ENCODE measurements at places on chromosomes 7 and 10.

GRCh38 chr7:47647181-47647917, 65.4 kb upstream of the TNS3 start:
- DNase-seq: no peak

DNA sequence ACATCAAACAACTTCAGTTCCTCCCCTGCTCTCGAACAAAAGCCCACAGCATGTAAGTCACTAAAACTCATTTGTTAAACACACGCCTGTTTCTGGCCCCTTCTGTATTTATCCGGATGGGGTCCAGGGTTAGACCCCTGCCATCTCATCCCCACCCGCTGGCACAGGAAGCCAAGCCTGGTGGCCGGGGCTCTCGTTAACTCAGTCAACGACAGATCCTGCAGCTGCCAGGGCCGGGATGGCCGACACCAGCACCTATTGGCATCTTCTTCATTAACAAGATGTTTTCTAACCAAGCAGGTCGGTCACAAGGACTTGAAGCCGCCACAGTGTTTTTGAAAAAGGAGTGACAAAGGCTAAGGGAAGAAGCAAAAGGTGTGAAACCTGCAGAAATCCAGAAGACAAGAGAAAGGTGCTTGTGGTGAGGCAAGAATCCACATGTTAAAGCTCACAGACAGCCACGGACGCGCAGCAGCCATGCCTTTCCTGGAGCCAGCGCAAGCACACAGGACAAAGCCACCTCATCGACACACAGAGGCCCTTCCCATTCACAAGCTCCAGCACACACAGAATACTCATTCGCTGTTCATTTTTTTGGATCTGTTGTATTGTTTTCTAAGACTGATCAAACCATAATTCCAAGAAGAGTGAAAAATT, 202.7 kb downstream of the DIP2C start:
- no peak for DNase-seq

DNA sequence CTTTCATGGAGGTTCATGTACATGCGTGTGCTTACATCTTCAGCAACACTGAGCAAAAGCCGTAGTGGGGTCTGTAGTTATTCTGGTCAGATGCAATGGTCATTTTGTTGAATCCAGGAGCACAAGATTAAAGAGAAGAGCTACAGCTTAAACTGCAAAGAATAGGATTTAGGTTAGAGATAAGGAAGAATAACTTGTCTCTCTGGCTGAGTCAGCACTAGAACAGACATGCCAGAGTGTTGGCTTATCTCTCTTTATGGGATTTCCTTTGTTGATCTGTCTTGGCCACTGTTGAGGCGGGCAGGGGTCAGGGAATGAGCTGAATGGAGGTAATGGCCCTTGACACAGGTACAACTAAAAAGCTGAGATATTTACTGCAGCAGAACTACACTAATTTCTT, 473.5 kb downstream of the CCSER2 start:
- no peak for DNase-seq

DNA sequence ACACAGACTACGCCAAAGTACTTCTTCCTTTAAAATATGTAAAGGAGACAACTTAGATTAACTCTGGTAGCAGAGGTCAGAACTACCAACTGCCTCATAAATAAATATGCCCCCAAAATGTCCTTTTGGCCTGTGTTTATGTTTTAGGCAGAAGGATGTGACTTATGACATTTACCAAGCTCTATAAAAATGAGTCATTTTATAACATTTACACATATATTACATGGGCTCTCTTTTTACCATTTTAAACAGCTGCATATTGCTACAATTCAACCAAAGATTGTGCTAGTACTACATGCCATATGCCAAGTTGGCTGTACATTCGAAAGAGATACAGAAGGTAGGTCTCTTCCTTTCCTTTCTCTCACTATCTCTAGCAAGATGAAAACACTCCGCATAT, 12.4 kb downstream of the ABLIM1 start:
- DNase-seq: no peak

- DNase-seq: no peak
These were observed 51.3 kb upstream of the ITPRID1 start for GRCh38 chr7:31462636-31463035.

- no peak for DNase-seq
These were observed 342.2 kb upstream of the MEOX2 start for GRCh38 chr7:16028636-16029035.

- peak; percentile 70 for DNase-seq
These were observed 102.2 kb upstream of the ZNF438 start for GRCh38 chr10:31133792-31134310.

DNA sequence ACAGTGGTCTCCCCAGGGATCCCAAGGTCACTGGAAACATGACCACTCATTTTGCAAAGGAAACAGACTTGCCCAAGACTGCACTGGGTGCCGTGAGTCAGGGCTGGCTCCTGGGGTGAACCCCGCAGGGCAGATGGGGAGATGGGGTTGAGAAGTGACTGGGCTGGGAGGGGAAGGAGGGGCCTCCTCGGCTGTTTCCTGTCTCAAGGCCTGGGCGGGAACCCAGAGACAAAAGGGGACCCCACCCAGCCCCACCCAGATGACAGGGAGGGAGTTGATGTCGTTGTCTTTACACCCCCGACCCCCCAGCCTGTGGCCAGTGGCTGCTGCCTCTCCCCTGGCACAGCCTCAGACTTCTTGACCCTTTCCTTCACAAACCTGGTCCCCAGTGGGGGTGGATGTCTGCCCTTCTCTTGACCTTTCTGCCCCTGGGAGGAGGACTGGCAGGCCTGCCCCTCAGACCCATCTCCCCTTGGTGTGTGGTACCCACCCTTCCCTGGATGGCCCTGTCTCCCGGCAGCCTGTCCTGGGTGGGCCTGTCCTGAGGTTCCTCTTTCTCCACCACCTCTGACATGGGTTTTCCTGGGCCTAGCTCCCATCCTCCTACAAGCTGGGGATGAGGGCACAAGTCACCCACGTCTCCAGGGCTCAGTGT, 1.4 kb downstream of the MYO1G start:
- DNase-seq: no peak

- no peak for DNase-seq
These were observed 89.2 kb upstream of the FGL2 start for GRCh38 chr7:77288676-77289320.

DNA sequence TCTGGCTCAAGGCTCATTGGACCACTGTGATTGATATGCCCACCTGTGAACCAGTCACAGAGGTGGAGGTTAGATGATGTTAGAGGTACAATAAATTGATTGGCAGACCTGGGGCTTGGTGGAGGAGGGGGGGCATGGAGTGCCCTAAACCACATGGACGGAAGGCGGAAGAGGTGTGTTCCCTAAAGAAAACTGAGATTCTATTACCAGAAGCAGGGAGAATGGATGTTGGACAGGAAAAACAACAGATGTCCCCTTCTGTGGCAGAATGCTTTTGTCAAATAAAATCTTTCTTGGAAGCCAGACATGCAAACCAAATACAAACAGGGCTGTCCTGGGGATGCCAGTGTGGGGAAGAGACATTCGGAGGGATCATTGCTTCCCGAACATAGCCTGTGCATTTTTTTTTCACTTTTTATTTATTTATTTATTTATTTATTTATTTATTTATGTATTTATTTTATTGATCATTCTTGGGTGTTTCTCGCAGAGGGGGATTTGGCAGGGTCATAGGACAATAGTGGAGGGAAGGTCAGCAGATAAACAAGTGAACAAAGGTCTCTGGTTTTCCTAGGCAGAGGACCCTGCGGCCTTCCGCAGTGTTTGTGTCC, 433.9 kb downstream of the RPS24 start:
- no peak for DNase-seq

DNA sequence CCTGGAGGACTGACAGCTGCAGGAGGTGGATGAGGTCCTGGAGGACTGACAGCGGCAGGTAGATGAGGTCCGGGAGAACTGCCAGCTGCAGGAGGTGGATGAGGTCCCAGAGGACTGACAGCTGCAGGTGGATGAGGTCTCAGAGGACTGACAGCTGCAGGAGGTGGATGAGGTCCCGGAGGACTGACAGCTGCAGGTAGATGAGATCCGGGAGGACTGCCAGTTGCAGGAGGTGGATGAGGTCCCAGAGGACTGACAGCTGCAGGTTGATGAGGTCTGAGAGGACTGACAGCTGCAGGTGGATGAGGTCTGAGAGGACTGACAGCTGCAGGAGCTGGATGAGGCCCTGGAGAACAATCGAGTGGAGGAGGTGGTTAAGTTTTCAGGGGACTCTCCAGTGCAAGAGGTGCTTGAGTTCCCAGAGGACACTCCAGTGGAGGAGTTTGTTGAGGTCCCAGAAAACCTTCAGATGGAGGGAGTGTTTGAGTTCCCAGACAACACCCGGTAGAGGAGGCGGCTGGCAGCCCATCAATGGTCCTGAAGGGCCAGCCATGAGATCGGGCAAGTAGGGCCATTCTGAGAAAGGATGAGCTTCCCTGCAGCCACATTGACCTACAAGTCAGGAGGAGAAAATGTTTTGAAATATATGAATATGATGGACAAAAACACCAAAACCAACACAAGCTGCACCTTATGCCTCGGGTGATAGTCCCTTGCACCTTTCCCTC, 4.7 kb upstream of the EIF5AL1 start:
- DNase-seq: no peak

DNA sequence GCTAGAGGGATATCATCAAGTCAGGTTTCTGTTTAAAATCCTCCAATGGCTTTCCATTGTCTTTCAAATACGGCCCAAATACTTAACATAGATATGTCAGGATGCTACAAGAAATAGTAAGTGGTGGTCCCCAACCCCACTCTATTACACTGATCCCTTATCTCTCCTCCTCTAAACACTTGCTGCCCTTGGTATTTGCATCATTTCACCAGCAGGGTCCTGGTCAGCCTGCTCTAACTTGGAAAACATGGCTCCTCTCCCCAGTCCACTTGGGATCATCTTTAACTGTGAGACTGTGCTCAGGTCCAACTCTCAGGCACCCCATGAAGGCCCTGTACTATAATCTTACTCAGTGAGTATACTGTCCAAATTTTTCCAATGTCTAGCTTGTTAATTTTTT, 53.8 kb upstream of the GSAP start:
- DNase-seq: no peak

GRCh38 chr7:64744680-64745079, 49.5 kb upstream of the ZNF138 start:
- DNase-seq: no peak

DNA sequence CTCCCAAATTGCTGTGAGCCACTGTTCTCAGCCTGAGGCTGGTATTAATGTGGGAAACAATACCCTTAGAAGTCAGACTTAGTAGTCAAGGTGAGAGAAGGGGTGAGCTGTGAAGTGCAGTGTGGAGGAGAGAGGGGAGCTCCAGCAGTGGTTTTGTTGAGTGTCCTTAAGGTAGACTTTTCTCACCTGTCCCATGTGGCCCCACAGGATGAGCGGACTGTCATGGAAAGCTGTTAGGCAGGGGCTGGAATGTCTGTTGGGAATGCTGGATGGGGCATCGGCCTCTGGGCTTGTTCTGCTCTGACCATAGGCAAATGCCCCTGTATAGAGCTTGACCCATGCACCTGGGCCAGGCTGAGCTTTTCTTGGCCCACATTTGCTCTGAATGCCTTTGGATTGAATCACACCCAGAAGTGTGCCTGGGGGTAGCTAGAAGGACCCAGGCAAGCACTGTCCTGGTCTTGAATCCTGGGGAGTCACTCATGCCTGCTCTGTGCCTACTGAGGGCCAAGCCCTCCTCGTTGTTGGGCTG, 36.3 kb upstream of the SH2D4B start:
- no peak for DNase-seq

- no peak for DNase-seq
These were observed 4.4 kb downstream of the RASSF4 start for GRCh38 chr10:44963772-44964633.

DNA sequence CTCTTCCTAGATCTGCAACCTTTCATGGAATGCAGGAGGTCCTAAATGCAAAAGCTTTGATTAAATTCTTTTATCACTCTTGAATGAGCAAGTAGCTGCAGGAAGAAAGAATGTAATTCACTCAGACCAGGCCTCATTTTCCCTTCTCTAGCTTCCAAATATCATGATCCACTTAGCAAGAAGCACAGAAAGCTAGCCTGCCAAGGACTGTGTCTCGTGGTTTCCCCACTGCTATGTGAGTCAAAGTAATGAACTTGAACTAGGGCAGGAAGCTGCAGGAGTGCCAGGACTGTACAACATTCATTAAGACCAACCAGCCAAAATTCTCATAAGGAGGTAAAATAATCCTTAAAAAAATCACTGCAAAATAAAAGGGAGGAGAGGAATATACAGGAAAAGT, 379.2 kb downstream of the CALN1 start:
- no peak for DNase-seq

GRCh38 chr7:76047305-76047810, 442 bp downstream of the STYXL1 start:
- no peak for DNase-seq

DNA sequence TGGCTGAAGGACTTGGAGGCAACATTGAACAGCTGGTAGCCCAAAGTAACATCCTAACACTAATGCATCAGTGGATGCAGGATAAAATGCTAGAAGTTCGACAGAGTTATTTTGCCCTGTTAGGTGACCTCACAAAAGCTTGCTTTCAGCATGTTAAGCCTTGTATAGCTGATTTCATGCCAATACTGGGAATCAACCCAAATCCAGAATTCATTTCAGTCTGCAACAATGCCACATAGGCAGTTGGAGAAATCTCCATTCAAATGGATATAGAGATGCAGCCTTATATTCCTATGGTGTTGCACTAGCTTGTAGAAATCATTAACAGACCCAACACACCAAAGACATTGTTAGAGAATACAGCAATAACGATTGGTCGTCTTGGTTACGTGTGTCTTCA, 62.9 kb downstream of the CCSER2 start:
- DNase-seq: no peak

- no peak for DNase-seq
These were observed 1.0 kb upstream of the PAX2 start for GRCh38 chr10:100744136-100744986.

- no peak for DNase-seq
These were observed 73.1 kb downstream of the ADCYAP1R1 start for GRCh38 chr7:31125171-31125570.

DNA sequence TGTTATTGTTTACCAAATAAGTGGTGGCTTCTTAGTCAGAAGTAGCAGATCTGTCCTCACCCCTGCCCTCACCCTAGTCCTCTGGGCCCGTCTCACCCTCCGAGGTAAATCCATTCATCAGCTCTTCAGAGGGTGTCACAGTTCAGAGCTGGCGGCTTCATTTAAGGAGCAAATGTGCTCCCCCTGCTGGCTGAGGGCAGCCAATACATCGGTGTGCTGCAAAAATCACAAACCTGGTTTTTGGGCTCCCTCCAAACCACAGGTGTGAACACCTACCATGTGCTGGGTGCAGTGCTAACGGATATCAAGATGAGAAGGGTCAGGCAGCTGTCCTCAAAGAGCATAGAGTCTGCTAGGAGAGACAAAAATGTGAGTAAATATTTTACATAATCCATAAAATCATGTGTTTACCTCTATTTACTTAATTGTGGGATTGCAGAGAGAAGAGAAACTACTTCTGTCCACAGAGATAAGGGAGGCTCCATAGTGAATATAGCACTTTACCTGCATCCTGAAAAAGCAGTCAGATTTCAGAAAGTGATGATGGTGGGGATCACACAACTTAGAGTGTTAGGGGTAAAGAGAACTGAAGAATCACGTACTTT, 15.5 kb upstream of the CRTAC1 start:
- peak; percentile 33 for DNase-seq

DNA sequence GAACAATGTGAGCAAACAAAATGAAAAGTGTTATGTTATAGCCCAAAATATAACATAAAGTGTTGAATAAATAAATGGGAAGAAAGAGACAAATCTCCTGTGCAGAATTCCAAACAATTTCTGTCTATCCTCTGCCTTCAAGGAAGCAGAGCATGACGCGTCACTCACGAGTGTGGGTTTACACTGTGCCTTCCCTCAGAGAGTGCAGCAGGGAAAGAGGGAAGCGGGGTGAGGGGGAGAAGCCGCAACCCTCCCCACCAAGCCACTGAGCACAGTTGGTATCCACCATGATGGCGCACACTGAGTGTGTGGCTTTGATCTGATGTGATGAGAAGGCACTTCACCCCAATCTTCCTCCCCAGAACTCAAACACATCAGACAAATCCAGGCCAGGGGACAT, 74.8 kb downstream of the PTPRN2 start:
- no peak for DNase-seq

All from GM18507 (cell line).